ENCODE measurements at places on chromosomes 12 and 14.

DNA sequence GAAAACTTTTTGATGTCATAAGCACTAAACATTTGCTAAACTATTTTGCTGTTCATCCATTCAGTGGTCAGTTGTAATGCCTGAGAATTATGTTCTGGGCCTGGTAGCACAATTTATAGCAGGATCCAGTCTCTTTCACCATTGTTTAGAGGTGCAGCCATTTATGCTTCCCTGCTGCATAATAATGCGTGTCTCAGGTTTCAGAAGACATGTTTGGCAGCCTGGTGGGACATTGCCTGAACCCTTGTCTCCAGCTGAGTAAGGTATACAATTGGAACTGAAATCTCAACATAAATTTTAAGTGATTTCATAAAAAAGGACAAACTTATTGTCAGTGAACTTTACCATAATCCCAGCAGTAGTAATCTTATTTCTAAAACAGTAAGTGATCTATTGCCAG lies 94.8 kb downstream of the POLR3B start:
- DNase-seq = no peak

DNA sequence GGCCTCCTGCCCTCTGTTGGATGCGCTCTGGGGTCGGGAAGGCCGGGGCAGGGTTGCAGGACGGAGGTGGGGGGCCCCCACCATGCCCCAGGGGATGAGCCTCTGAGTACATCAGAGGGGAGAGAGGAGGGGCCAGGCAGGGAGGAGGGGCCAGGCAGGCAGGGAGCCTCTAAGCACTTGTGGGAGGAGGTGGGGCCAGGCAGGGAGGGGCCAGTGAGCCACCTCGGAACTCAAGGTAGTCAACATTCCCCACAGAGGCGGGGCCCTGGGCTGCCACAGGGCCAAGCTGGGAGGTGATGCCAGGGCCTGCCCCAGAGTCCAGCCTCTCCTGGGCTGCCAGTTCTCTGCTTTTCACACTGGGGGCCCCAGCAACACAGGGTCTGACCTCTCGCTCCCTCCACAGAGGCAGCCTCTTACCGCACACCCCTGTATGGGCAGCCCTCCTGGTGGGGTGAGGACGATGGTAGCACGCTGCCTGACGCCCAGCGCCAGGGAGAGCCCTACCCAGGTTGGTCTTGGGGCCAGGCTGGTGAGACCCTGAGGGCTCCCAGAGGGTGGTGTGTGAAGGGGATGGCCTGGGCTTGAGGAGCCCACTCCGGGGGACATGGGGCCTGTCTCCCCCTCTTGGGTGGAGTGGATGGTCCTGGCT lies 17.4 kb downstream of the CEP170B start:
- no peak for DNase-seq

DNA sequence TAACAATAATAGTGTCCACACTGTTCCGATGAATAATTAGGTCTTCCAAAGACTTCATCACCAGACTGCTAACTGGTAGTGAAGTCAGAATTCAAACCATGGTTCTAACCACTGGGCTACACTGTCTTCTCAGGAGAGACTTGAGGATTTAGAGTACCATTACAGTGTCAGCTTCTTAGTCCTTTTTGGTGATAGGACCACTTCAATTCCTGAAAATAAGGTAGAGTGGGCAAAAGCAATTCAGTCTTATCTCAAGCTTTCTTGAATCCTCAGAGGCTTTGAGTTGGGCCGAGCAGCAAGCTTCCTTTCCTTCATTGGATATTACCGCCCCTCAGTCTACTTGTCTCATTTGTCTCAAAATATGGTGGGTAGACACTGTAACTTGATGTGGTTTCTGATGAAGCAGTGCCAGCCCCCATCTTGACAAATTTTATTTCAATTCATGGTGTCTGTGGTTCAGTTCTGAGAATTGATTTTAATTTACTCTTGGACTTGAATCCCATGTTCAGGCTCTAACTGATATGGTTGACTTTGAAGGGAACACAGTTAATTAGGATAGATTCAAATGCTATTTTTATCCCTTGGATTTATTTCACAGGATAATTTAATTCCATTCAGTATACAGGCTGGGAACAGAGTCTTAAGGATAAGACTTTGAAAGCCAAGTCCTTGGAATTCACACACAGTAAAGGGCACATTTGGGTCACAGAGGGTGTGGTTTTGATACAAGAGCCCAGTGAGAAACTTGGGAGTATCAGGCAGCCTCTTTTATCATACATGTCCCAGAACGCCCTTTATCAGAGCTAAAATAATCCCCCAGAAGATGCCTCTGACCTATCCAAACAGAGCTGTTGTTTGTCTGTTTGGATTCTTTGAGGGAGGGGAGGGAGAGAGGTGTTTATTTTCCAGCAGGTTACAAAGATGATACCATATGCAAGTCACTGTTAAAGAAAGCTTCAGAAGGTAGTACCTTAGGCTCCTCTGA lies 167.3 kb downstream of the PRKCH start:
- no peak for DNase-seq

GRCh38 chr14:68285421-68286179 lies 466.0 kb downstream of the RAD51B start:
- DNase-seq = no peak

DNA sequence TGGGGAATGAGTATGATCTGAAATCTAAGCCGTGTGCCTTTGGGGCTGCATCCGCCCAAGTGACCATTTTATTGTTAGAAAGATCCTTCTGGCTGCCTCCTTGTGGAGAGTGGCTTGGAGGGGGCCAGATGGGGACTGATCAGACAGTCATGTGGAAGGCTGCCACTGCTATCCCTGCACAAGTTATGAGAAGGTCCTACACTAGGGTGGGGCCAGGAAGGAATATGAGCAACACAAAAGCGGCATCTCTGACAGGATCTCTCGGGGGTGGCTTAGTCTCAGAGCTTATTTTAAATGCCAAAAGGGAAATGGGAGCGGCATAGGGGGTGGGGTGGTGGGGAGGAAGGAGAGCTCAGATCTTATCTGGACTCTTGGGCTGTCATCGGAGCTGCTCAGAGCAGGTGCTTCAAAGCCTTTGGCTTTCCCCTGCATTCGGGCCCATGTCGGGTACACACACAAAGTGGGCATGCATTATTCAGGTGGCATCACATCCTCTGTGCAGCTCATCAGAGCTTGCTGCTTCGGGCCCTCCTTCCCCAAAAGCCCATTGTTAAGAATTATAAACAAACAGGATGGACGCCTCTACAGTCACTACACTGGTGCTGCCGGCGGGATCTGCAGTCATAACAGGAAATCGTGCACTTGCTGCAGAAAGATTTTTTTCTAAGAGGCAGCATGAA lies 805.4 kb downstream of the VRK1 start:
- DNase-seq = no peak

DNA sequence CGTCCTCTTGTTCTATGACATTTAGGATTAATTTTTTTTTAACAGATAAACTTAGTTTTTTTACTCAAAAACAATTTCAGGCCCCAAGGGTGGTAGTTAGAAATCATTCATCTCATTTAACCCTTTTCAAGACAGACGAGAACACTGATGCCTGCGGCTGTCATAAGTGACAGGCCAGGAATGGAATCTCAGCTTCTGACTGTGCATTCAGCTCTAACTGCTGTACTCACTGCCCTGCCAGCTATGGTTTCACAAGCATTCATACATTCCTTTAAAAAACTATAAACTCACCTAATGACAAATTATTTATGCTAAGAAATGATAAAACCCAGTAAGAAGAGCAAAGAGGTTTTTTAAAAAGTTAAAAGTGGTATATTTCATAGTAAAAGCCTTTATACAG lies 8.8 kb downstream of the DENND5B start:
- DNase-seq = no peak

GRCh38 chr12:120713861-120714482 lies 3.7 kb downstream of the UNC119B start:
- peak; percentile 92 for DNase-seq

GRCh38 chr12:46233423-46233822 lies 35.4 kb downstream of the SLC38A1 start:
- DNase-seq = no peak

DNA sequence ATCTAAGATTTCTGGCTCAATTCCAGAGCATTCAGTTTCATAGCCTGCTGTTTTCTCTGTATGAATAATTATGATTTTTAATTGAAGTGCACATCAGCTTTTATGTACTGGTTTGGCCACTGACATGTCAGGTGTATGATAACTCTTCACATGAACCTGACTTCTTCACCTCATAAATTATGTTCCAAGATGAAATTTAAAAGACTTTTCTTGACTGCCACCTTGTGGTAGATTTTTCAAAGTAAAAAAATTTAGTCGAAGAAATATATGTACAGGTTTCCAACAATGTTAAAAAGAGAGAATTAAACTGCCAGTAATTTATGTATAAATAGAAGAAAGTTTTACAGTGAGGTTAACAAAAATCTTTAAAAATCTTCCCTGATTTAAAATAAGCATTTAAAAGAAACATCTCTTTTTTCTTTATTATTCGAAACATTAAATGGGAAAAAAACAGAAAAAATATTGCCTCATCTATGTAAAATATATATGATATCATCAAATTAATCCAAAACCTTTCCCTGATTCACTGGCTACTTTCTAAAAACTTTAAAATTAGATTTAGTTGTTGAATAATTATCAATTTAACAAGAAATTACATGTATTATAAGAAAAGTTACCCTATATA lies 124.9 kb upstream of the ATXN7L3B start:
- peak; percentile 58 for DNase-seq

DNA sequence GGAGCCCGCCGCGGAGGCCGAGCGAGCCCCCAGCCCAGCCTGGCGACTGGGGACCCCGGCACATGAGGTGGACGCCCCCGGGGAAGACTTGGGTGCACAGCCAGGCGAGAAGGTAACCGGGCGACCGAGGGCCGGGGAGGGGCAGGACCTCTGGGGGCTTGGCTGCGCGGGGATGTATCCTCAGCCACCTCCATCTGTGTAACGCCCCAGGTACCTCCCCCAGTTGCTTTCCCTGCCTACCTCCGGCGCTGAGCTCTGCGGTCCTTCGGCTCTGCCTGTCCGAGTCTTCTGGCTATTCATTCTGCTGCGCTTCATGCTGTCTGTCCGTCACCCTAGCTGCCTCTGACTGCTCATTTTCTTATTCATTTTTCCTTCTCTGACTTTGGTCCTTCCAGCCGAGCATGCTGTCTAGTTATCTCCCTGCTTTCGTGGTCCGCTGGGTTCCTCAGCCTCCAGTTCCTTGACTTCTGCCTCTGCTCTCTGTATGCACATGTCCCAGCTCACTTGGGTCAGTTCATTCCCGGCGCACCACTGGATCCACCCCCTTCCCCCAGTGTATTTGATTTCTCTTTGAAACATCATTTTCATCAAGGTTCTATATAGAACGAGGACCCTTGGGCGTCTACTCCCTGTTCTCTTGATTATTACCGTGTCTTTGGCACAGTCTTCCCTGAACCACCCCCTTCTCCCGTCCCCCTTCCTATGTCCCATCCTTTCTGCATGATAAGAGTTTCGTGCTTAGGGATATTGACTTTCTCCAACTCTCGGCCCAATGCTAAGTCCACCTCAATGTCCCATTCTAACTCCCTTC lies 612 bp downstream of the PHC1 start:
- DNase-seq = peak; percentile 71

DNA sequence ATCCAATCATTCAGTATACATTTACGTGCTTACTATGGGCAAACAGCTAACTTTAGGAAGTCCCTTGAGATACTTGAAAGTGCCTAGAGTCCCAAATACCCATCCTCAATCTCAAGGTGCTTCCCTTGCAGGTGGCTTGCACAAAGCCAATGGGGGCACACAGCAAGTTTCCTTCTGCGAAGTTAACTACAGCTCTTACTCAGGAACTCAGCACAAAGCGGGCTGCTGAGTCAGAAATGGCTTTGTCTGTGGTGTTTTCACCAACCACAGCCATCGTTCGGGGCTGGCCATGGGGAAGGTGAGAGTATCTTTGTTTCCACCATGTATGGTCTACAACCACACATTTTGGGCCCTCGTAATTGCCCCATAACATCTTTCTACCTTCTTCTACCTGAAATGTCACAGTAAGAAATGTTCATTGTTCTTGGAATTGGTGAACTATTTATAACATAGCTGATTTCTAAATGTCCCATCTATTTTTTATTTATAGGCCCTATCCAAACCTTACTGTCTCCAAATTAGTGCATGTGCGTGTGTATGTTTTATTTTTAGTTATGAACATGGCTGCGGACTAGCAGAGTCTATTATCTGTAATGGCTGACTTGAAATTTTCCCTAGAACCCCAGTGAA lies 13.9 kb downstream of the MFAP5 start:
- DNase-seq = no peak

- DNase-seq = no peak
Measured at GRCh38 chr12:79415746-79416435, 274.9 kb downstream of the PAWR start.

DNA sequence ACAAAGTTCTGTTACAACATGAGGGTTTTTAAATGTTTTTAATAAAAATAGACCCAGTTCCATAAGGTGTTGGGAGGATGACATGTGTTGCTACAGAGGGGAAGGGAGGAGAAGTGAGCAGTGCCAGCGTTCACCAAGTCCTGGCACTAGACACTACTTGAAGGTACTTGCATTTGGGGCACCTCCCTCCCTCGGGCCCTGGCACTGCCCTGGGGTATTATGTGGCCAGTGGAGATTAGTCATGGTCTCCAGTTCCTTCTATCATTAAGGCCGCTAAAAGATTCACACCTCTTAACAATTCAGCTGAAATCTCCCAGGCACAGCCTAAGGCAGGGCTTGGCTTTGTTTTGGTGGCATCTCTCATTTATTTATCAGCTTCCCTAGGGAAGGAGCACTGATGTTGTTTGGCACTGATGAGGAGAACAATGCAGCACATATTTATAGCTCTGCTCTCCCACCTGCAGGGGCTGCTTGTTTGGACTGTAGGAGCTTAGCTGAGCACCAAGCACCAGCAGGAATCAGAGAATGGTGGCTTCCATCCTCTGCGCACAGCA lies 155.5 kb upstream of the NTF3 start:
- no peak for DNase-seq

- peak; percentile 11 for DNase-seq
Measured at GRCh38 chr14:60506985-60507829, 1.7 kb upstream of the SIX6 start.

GRCh38 chr14:22502007-22502406 lies 87.0 kb downstream of the DAD1 start:
- peak; percentile 83 for DNase-seq

- DNase-seq = peak; percentile 57
Measured at GRCh38 chr14:90567991-90568390, 171.2 kb downstream of the CALM1 start.

GRCh38 chr12:52125476-52125900 lies 46.0 kb downstream of the SMIM41 start:
- DNase-seq = no peak

- no peak for DNase-seq
Measured at GRCh38 chr12:54932691-54933090, 51.9 kb downstream of the TESPA1 start.

DNA sequence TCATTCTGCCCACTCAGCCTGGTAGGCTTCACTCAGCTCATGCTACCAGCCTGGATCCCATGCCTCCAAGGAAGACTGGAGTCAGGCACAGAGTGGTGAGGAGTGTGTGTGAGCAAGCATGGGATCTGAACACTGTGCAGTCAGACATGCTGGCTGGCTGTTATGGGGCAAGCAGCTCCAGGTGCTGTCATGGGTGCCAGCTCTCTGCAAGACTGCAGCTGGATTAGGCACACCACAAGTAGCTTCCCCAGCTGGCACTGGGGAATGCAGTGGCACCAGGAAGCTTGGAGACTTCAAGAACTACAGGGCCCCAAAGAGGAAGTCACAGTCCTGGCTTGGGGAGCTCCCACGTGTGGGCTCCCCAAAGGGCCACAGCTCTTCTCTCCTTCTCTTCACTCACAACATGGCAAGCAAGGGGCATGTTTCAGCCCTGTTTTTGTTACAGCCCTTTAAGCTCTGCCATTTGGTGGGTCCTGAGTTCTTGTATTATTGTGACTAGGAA lies 202.5 kb downstream of the VRK1 start:
- DNase-seq = no peak

GRCh38 chr12:95413576-95413975 lies 60.4 kb upstream of the METAP2 start:
- DNase-seq = no peak

GRCh38 chr14:29062466-29062865 lies 295.9 kb downstream of the FOXG1 start:
- DNase-seq = no peak
